ENCODE measurements at places on chromosomes 1 and 21.
A peak's percentile ranks its signal among the peaks of the same experiment; 100 is the strongest.

DNA sequence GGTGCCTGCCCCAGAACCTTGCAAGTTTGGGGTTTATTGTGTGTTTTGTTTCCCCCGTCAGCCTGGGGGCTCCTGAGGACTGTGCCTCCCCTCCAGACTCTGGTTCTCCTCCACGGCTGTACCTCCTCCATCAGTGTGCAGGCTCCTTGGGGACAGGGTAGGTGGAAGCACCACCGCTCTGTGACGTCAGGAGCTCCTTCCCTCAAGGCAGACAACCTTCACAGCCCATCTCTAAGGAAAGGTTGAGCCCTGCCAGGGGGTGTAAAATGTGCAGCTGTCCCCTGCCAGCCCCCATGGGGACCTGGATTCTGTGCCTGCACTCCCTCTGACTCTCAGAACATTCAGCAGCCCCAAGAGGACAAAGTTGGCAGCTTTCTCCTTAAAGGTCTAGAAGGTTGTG is 465 bp upstream of the HSPB7 start:
- no peak for DNase-seq

DNA sequence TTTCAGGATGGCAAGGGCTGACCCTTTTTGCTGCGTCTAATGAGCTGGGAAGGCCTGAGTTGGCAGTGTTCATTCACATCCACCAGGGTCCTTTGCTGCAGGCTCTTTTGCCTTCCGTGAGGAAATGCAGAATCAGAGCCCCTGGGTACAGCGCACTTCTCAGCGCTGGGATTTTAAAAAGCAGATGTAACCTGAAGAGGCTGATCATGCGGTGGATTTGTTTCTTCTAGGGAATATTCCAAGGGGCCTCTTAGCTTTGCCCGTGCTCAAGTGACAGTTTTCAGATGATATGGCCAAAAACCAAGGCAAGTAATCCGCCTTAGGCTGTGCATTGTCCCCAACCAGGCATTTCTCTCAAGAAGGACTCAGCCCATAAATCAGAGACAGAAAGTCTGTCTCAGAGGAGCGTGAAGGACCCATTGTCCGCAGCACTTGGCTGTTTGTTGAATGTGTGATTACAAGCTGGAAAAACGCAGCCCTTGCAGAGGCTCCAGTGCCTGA is 237.6 kb downstream of the PTPRC start:
- DNase-seq, result no peak

DNA sequence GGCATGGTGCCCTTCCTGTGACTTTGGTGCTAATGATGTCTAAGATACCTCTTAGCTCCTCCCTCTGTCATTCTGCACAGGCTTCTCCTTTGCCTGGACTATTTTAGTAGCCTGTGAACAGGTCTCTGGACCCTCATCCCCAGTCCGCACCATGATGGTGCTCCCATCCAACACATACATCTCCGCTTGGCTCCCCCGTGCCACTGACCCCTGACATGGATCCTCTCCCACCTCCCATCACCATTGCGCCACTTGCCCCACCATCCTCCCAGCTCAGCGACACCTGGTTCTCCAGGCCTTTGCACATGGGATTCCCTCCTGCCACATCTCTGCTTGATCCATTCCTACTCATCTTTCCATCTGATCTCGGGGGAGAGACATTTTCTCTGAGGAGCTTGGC is 33.9 kb downstream of the RUNX3 start:
- DNase-seq, result no peak

GRCh38 chr1:186310307-186310706 is 64.7 kb downstream of the TPR start:
- no peak for DNase-seq

DNA sequence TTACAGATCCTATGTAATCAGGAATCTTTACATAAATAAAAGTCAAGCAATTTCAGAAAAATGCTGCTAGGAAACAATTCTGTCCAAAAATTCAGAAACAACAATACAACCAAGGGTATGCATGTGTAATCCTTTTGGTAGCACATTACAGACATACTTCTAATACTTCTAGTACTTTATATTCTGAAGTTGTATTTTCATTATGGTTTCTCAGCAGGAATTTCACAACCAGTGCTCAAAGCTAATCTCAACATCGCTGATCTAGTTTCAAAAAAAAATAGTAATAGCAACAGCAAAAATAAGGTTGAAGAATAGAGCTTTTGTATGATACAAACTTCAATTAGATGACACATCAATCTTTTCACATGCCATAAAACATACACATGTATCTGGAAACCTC is 545.2 kb downstream of the LTN1 start:
- no peak for DNase-seq

GRCh38 chr1:223248001-223248769 is 105.1 kb upstream of the TLR5 start:
- DNase-seq, result no peak

DNA sequence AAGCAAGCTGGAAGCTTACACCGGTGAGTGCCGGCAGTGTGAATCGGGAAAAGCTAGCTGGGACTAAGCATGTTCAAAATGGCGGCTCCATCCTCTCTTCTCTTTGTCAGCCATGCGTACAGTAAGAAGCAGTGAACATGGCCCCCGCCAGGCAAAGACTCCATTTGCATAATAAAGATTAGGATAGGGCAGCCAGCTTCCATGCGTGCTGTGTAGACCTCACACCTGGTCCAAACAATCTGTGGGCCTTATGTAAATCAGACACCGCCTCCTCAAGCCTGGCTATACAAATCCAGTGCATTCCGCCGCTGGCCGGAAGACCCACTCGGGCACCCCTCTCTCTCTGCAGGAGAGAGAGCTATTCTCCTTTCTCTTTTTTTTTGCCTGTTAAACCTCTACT is 150.3 kb downstream of the TIAM1 start:
- no peak for DNase-seq

- DNase-seq, result peak; percentile 59
Measured at GRCh38 chr1:28437924-28438699, 67.7 kb upstream of the RCC1 start.

- DNase-seq, result no peak
Measured at GRCh38 chr1:114341299-114341698, 169.7 kb downstream of the TRIM33 start.

GRCh38 chr1:161273402-161273801 is 14.9 kb downstream of the PCP4L1 start:
- no peak for DNase-seq

All from HL-60 (cell line).